ENCODE measurements at places on chromosomes 7 and 10.

DNA sequence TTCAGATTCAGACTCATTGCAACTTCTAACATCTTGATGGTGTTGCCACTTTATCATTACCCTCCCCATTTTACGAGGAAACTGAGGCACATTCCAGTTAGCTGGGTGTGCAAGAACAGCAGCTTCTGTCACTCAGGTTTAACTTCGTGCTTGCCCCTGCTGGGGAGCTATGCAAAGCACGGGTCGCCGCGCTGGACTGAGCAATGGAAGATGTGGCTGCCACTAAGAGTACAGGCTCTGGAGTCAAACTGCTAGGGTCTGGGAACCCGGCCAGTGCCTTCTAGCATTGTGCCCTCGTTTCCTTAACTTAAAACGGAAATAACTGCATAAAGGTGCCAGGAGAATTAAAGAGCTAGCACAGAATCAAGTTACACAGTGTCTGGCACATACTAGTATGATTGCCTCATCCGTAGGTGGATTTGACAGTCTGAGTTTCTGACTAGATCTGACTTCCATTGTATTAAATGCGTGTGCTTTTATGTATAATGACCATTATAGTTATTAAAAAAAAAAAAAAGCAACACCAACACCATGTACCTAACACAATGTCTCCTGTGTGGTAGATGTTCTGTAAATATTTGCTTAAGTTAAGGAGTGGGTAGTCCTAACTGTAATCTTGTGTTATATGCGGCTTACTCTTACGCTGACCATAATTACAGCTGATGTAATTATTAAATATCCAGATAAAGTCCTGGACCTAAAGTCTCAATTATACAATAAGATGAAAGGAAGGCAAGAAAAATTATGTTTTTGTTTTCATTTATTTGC lies 842 bp downstream of the ZNF22 start:
- peak; percentile 23 for DNase-seq

DNA sequence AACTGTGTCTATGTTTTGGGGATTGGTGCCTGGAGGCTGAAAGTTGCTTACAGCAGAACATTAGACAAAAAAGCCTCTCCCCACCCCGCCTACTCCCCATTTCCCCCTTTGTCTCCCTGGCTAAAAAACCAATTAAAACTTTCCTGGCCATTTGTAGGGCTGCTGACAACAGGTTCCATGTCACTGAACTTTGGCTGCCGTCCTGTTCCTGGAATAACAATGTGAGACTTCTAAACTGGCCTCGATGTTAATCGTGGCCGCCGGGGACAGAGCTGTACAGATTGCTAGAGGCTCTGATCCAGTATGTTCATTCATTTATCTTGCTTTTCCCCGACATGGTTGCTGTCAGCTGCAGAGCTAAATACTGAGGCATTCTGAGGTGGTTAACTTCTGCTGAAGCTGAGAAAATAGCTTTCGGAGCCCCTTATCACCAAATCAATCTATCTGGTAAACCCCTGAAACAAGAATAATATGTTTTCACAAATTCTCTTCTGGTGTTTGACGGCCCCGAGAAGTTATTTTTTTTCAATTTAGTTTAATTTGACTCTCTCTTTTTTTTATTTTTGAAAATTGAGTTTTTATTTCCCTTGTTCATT lies 271.6 kb downstream of the GFRA1 start:
- no peak for DNase-seq

- no peak for DNase-seq
These were observed 43.8 kb upstream of the RPA3 start for GRCh38 chr7:7761974-7762779.

GRCh38 chr7:27923642-27923980 lies 183.6 kb downstream of the TAX1BP1 start:
- no peak for DNase-seq

- no peak for DNase-seq
These were observed 54.6 kb upstream of the OPN4 start for GRCh38 chr10:86599729-86600128.

GRCh38 chr7:135174941-135175340 lies 4.4 kb upstream of the CYREN start:
- DNase-seq: no peak

DNA sequence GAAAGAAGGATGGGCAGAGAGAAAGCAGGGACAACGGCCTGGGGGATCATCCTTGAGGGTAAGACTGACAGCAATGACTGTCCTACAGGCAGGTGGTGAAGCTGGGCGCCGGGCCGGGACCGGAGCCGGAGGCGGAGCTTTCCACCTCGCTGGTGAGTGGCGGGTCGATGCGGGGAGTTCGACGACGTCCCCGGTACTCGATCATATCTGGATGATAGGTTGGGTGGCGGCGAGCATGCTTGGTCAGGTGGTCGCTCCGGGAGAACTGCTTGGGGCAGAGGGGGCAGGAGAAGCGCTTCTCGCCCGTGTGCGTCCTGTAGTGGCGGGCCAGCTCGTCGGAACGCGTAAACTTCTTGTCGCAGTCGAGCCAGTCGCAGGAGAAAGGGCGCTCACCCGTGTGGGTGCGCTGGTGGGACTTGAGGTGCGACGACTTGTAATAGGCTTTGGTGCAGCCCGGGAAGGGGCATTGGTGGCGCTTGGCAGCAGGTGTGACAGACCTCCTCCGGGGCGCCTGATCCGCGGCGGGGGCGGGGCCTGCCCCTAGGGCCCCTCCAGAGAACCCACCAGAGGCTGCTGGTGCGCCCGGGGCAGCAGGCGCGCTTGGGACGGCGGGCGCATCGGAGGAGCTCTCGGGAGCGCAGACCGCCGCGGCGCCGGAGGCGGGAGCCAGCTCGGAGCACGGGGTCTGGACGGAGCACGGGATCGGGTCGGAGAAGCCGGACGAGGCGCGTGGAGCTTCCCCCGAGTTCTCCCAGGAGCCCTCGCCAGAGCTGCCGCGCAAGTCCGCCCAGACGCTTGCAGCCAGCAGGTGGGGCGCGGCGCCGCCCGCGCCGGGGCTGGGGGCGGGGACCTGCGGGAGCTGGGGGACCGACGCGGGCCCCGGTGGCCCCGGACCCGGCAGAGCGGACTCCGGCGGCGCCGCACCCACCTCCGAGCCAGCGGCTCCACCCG lies 752 bp downstream of the KLF14 start:
- no peak for DNase-seq

DNA sequence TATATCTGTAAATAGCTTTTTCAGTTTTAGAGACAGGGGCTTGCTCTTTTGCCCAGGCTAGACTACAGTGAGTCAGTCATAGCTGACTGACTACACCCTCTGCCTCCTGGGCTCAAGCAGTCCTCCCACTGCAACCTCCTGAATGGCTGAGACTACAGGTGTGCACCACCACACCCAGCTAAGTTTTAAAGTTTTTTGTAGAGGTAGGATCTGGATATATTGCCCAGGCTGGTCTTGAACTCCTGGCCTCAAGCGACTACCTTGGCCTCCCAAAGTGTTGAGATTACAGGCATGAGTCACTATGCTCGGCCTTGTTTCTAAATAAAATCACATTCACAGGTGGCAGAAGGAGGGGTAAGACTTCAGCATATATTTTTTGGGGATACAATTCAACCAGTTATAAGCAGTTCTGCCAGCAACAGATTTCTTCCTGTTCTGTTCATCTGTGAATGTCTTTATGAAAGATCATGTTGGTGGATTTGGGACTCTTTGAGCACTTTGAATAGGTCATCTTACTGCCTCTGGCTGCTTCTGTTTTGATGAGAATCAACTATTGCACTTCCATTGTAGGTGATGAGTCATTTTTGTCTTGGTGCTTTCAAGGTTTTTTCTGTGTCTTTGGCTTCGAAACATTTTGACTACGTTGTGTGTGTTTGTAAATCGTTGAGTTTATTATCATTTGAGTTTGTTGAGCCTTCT lies 15.7 kb downstream of the RBM33 start:
- no peak for DNase-seq
